ENCODE measurements at places on chromosomes 5 and 9.

- no peak for DNase-seq
These were observed 60.2 kb upstream of the SRP19 start for GRCh38 chr5:112800891-112801290.

- peak; percentile 49 for DNase-seq
These were observed 8.7 kb upstream of the GFRA3 start for GRCh38 chr5:138282920-138283742.

DNA sequence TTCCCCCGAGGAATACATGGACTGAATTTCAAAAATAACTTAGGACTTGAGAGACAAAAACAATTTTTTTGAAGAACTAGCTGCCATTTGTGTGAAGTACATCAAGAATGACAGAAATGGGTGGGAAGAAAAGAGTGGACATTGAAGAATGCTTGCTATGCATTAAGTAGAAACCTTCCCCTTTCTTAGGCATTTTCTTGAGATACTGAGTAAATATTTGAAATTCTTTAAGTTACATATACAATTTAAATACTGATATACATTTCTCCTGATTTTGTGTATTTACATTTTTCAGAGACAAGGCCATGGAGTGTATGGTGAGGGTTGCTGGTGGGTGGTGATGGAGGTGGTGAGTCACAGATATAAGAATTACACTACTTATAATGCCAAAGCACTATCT lies 319.3 kb upstream of the ADAMTSL1 start:
- peak; percentile 54 for DNase-seq

GRCh38 chr9:121631978-121632418 lies 19.4 kb upstream of the DAB2IP start:
- no peak for DNase-seq

- DNase-seq = no peak
These were observed 657.4 kb downstream of the BRINP1 start for GRCh38 chr9:118711843-118712242.

DNA sequence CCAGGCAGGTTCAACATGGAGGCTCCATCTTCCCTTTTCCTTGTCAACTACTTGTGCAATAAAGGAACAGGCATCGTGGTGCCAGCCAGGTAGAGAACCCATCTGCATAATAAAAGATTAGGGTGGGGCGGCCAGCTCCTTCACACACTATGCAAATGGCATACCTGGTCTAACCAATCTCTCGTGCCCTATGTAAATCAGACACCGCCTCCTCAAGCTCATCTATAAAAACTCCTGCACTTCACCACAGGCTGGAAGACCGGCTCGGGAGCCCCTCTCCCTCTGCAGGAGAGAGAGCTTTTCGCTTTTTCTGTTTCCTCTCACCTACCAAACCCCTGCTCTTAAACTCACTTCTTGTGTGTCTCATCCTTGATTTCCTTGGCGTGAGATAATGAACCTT lies 244.3 kb upstream of the PUM3 start:
- no peak for DNase-seq

GRCh38 chr5:75538211-75538610 lies 26.5 kb downstream of the POLK start:
- no peak for DNase-seq

- DNase-seq = no peak
These were observed 1313.5 kb upstream of the WWC1 start for GRCh38 chr5:166977911-166978422.

DNA sequence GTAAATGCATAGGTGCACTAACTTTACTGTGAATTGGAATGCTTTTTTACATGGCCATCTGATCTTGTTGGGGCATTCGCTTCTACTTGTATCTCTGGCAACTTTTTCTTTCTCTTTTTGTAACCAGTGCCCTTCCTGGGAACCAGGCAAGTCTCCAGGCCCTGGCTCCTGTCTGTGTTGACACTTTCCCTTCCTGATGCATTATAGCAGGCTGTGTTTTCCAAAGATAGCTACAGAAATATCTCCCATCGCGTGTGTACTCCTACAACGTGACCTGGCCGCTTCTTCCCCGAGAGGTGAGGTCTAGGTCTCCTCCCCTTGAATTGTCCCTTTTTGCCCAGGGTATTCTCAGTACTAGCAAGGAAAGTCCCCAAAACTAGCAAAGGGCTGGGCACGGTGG lies 81.1 kb upstream of the SPIN1 start:
- DNase-seq = no peak

DNA sequence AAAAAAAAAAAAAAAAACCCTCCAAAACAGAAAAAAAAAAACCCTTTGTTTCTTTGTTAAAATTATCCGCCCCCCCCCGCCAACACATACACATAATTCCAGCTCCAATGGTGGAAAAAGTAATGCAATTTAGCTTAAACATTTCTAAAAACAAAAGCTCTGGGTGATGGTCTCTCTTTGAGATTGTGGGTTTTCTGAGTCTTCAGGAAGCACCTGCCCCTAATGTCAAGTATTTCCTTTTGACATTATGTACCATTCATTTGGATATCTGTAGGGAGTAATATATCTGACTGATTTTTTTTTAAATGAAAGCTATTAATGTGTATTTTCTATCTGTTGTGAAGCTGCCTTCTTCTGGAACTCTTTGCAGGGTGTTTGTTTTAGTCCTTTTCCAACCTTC lies 389.7 kb downstream of the TAF11L14 start:
- DNase-seq = no peak

DNA sequence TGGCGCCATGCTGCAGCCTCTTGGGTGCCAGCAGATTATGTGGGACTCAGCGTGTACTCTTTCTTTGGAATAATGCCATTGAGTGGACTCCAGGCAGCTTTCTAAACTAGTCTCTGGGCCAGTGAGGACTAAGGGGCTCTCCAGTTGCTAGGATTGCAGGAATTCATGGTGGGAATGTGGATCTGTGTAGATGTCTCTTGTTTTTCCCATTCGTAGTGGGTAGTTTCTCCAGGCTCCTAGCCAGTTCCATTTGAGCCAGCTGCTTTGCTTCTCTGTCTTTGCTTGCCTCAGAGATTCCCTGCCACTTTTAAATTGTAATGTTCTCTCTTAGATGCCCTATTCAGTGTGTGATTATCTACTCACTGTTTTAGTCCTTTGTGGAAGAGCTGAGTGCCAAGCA lies 42.6 kb downstream of the SLF1 start:
- no peak for DNase-seq

DNA sequence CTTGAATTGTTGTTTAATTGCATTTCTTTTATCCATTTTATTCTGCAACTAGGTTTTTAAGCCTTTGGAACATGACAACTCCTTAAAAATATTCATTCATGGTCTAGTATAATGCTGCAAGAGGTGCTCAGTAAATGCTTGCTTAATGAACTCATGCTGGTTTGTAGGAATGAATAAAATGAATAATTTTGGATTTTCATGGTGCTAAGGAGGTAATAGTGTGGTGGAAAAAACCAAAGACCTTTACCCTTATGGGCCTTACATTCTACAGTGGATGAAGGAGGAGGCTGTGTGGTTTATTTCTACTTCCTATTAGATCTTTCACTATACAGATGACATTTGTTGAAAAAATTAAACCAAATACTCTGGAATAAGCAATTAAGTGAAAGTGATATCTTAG lies 43.4 kb downstream of the LRRTM2 start:
- DNase-seq = peak; percentile 47

- DNase-seq = no peak
These were observed 168.8 kb upstream of the SLC27A6 start for GRCh38 chr5:128796506-128796905.

DNA sequence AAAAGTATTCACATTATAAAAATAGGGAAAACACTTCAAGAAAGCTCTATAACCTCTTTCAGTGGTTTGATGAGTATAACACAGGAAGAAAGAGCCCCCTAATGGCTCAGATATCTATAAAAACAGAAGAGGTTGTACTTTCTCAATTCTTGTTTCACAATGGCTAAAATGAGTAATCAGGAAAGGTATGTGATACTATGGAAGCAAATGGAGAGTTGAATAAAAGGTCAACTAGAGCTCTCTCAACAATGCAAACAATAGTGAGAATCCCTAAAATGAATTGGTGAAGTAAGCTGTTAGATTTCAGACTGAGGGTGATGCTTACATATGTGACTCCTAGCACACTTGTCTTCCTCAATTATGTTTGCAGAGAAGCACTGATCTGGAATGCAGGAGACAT lies 584.6 kb upstream of the CDH18 start:
- peak; percentile 77 for DNase-seq

GRCh38 chr5:137215261-137215660 lies 283.9 kb downstream of the SPOCK1 start:
- peak; percentile 39 for DNase-seq

DNA sequence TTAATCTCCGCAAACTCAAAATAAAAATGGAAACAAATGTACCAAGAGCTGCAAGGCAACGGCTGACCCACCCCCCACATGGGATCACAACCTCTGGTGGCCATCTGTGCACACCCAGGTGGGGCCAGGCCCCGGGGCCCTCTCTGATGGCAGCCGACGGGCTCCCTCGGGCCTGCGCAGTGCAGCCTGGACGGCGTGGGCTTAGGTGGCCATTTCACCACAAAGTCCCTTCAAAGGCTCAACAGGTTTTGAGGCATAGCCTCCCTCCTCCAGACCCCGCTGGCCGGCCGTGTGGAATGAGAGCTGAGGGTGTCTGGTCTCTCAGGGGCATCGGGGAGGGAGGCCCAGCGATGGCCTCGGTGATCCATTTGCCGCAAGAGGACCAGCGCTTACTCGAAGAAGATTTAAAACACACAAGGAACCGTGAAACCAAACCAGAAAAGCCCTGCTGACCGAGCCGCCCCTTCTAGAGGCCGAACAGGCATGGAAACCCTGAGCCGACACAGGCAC lies 42.7 kb upstream of the CEP72 start:
- DNase-seq = no peak

DNA sequence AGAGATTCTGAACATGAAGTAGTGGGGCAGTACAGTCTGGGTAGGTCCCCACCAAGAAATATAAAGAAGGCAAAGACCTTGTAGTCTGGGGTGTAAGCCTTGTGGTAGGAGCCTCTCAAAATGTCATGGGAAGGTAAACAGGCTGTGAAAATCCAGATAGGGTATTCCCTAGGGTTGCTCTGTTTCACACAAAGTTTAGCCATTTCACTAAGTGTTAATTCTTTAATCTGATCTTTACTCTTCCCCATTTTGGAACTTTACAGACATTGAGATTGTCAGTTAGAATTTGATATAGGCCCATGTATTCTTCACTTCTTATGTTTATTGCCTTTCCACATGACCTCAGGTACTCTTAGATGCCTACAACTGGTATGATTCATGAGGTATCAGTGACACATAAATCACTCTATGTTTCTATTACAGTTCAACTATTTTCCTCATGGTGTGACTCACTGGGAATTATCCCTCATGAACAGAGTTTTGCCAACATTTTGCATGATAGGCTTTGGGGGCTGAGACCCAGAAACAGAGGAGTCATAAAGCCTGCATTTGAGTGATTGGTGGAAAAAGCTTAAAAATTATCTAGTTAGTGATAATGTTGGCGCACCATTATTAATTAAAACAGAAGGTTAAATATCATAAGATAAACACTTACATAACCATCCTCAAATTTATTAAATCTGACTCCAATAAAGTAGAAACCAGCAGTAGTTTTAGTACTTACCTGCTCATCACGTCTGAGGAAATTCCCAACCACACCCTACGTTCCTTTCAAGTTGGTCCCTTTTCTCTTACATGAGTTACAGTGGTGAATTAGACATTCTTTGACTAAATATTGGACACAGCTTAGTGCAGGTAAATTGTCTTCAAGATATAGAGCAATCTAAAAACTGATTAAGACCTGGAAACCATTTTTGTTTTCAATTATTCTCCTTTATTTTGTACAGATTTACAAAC lies 399.8 kb upstream of the MEF2C start:
- peak; percentile 77 for DNase-seq

GRCh38 chr5:169006842-169007790 lies 293.8 kb downstream of the SLIT3 start:
- peak; percentile 41 for DNase-seq

DNA sequence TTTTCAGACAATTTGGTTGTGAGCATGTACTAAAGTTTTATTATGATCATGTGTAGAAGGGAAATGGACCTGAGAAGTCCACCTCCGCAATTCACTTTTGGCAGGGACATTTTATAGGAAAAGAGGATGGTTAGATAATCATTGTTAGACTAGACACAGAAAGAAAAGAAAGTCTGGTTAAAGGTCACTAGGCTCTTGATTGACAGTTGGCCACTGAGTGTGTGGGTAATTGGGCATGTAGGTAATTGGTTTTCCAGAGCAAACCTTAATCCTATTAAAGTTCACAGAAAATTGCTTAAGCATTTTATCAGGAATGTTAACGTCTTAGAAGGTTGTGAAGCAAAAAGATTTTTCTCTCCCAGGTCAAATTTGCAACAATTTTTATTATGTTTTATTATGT lies 158.5 kb upstream of the CLINT1 start:
- DNase-seq = no peak

GRCh38 chr9:38707885-38708637 lies 11.9 kb downstream of the FAM240B start:
- DNase-seq = no peak

DNA sequence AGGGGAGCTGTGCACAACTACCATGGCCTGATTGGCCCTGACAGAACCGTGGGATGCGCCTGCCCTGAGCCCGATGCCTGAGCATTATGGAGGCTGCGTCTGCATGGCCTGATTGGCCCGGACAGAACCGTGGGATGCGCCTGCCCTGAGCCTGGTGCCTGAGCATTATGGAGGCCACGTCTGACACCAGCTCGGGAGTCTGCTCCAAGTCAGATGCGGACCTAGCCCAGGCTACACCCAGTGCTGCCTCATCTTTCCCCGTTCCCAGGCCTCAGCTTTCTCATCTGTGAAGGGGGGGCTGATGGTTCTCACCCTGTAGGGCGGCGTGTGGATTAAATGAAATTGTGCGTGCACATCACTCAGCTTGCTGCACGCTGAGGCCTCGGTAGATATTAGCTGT lies 7.3 kb downstream of the CEP72 start:
- no peak for DNase-seq

- no peak for DNase-seq
These were observed 120.5 kb downstream of the NFIB start for GRCh38 chr9:14193328-14193990.

DNA sequence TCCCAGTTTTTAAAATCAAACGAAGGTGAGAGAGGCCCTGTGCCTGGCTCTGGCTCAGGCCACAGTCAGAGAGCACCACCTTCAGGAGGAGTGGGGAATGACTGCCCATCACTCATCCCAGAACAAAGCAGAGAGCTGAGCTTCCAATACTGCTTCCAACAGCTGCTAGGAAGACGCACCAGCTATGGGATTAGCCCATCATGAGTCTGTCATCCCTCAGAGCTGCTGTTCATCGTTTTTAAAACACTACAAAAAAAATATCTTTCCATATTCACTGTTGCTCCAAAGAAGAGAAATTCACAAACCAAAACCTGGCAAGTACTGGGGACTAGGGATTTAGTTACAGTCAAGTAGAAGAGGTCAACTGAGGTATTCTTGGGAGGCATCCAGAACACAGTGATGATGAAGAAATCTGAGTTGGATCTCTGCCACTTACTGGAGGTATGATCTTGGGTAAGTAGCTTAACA lies 102.4 kb downstream of the CDK5RAP2 start:
- DNase-seq = peak; percentile 82

Measured in fibroblast of skin of scalp (primary cell).